Femur (tissue), 1 donor: ENCODE measurements at places on chromosomes 6 and 20.

- DNase-seq: no peak
These were observed 7.8 kb upstream of the APMAP start for GRCh38 chr20:25000268-25000801.

- peak; percentile 60 for DNase-seq
These were observed 79.8 kb downstream of the KIF13A start for GRCh38 chr6:17907406-17908229.

GRCh38 chr20:32474717-32474966 is 110.5 kb downstream of the NOL4L start:
- no peak for DNase-seq

GRCh38 chr6:124158024-124158423 is 354.4 kb downstream of the NKAIN2 start:
- DNase-seq: no peak

DNA sequence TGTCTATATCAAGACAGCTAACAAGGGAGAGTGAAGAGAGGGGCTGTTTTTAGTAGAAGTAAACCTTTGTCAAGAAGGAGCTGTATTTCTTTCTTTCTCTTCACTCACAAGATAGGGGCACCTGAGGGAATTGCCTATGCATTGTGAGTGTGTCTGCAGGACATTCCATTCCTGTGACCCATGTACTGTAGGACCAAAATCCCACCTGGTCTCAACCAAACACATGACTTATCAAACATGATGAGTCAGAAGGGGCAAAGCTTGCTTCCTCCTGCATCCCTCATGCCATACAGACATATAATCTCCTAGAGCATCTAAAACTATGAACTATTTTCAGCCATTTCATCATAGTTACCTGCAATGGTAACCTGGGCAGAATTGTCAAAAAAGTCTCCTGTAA is 21.8 kb downstream of the PKHD1 start:
- DNase-seq: no peak

DNA sequence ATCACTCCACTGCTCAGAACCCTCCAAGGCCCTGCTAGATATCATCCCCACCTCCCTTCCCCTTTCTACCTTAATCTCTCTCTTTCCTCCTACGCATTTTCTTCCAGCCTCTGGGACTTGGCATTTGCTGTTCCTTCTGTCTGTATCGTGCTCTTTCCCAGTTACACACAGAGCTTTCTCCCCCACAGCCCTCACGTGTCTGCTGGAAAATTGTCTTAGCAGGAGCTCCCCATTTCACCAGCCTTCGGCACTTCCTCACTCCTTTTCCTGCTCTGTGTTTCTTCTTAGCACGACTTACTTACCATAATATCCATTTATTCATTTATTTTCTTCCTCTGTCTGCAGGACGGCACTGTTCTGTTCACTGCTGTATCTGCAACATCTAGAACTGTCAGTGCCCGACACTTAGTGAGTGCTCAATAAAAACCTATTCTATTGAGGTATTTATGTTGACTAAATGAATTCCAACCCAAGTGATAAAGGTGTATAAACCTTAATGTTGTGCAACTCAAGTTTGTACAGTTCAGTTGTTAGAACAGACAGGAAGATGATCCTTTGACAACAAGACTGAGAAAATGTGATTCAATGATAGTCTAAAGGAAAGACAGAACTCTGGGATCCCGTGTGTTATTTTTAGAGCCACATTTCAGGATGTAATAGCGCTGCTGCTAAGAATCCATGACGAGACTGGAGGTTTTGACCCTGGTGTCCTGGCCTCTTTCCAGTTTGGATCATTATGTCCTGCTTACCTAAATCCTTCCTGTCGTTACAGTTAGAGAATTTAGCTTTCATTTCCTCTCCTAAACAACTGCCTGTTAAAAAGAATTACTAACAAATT is 170.1 kb upstream of the LAMP5 start:
- DNase-seq: peak; percentile 41

- peak; percentile 92 for DNase-seq
These were observed at the start of gene PTK7 for GRCh38 chr6:43075670-43076463. PTK7 (plus strand) TSS chr6:43076314; CDS start chr6:43076489, 175 bp downstream.

DNA sequence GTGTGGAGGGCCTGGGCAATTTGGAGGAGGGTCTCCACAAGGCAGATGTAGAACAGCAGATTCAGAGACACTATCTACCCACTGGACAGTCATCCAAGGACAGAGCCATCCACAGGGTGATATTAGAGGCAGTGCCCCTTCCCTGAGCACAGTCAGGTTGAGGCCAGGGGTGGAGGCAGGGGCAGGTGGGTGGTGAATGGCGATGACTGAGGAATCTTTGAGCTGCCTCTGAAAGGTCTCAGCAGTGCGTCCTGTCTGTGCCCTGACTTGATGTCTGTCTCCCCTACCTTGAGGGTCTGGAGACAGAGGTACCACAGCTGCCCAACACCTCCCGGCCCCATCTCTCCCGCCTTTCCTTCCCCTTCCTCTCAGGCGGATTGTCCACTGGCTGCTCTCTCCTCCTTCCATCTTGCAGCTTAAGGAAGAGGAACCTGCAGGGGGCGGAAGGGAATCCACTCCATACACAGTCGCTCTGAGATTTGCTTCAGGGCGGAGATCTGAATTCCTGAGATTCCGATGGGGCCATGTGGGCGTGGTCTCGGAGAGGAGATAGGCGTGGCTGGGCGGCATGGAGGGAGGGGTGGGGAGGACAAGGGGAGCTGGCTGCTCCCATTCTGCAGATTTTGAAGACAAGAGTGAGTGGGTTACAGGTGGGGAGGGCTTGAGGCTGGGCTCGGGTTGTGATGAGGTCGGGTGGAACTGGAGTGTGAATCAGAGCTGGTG is 1.7 kb downstream of the MUCL3 start:
- DNase-seq: peak; percentile 53

DNA sequence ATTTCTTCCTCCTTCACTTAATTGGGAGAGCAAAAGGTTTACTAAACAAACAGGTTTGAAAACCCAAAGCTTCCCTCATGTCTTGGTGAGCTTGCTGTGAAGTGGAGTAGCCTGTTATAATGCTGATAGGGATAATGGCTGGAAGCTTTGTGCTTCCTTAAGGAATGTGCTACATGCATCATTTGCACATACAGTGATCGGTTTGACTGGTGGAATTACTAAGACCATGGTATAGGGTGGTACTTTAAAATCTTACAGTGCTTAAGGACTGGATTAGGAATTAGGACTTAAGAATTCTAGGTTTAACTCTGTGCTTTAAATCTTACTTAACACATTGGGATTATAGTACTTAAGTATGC is 75.7 kb downstream of the ARID1B start:
- no peak for DNase-seq

DNA sequence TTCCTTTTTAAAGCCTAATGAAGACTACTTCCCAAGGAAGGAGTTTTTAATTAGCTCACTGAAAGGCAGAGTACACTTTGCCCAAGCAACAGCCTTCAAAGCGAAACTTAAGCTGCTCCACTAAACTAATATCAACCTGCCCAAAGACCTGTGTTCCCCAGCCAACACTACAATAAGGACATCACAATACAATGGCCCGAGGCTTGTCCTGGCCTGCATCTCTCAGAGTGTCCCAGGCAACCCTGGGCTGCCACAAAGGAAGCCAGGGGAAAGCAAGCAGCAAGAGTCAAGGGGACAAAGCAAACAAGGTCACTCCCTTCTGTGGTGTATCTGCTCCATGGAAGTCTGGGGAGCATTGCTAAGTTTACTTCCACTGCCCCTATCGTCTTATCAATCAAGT is 52.3 kb downstream of the PIGU start:
- no peak for DNase-seq

DNA sequence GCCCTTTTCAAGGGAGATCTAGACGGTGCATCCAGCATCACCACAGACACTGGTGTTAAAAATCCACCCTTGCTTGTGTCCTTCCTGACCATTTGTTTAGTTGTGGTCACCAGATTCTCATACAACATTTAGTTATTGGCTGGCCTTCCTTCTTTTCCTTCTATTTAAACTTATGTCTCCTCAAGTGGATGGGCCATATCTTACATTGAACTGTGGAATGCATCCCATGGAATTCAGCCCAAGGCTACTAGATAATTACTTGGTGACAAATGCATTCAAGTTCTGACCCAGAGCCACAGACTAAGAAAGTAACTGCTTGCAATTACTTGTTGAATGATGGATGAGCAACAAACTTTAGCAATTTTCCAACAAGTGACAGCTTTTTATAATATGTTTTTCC is 198.9 kb upstream of the SSTR4 start:
- no peak for DNase-seq

GRCh38 chr6:107870381-107870780 is 46.3 kb upstream of the SCML4 start:
- DNase-seq: no peak

DNA sequence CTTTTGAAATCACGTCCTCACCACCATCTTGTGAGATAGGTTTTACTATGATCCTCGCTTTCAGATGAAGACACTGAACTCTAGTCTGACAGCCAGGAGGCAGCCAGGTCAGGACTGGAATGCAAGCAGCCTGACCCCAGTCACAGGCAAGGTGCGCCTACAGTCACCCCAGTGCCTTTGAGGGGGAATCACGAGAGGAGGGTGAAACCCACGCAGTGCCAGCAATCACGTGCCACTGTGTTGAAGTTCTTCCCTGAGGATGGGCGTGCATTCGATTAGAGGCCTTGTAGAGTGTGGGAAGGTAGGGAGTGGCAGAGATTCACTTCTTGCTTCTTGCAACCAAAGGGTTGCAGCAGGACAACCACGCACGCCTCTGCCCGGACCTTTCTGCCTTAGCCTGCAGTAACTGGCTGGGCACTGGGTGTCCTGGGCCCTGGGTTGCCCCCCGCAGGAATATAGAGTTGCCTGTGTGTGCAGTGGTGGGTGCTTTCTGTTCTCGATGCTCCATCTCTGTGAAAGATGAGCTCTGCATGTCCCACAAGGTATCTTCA is 33.7 kb upstream of the IRF4 start:
- DNase-seq: no peak

GRCh38 chr6:38638941-38639497 is 710 bp downstream of the BTBD9 start:
- peak; percentile 67 for DNase-seq

DNA sequence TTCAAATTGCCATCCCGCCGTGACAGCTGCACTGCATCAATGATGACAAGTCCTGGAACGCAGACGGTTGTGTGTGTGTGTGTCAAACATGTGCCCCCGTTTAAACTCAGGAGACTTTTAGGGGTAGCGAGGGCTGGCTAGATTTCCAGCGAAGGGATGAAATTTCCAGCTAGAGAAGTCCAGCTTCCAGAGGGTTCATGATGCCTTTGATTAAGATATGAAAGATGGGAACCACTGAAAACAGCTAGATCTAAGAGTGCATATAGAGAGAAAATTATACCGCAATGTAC is 644 bp downstream of the KIZ start:
- DNase-seq: no peak

DNA sequence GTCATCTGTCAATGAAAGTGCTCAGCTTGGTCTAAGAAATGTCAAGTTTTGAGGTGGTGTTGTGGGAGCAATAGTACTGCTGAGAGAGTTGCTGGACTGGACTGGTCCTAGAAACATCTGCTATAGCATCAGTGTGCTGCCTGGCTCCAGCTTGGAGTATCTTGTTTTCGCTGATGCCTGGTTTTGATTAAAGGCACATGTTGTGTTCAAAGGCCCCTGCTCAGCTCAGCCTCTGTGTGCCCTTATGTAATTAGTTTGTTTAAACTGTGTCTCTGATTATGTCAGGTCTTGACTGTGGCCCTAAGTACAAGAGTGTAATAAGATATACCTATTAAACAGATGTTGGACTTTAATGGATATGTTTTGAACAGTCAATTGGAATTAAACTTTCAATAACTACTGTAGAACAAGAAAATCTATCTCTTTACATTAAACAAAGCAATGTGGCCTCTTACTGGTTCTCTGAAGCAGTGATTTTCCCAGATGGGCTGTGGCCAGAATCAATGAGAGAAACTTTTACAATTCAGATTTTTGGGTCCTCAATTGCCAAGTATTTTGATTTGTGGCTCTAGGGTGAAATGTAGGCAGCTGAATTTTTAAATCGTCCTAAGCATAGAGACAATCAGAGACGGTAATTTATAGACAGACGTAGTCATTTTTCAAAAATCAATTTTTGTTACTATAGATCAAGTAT is 668.2 kb downstream of the DHX35 start:
- DNase-seq: peak; percentile 34

DNA sequence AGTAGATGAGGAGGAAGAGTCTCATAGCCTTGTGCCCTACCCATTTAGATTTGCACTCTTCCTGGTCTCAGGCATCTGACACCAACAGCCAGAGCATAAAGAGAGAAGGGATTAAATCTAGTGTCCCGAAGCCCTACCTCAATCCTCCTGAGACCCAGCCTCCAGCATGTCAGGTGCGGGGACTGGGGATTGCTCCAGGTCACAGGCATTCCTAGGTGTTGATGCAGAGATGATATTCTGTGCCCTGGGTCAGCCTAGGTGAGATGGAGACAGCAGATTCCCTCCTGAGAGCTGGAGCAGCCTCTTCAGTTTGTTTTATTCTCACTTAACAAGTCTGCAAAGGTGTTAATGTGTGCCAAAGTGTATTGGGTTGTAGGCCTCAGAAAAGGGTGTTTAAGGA is 89.8 kb downstream of the ANKRD6 start:
- DNase-seq: no peak

GRCh38 chr6:153328194-153328593 is 197.1 kb upstream of the RGS17 start:
- DNase-seq: no peak

GRCh38 chr6:135722679-135723078 is 128.8 kb upstream of the PDE7B start:
- no peak for DNase-seq

GRCh38 chr20:12306107-12306506 is 388.4 kb downstream of the BTBD3 start:
- no peak for DNase-seq

GRCh38 chr6:43916924-43917877 is 147.2 kb downstream of the VEGFA start:
- DNase-seq: peak; percentile 65

- no peak for DNase-seq
These were observed 162.7 kb downstream of the NFATC2 start for GRCh38 chr20:51379601-51380341.

DNA sequence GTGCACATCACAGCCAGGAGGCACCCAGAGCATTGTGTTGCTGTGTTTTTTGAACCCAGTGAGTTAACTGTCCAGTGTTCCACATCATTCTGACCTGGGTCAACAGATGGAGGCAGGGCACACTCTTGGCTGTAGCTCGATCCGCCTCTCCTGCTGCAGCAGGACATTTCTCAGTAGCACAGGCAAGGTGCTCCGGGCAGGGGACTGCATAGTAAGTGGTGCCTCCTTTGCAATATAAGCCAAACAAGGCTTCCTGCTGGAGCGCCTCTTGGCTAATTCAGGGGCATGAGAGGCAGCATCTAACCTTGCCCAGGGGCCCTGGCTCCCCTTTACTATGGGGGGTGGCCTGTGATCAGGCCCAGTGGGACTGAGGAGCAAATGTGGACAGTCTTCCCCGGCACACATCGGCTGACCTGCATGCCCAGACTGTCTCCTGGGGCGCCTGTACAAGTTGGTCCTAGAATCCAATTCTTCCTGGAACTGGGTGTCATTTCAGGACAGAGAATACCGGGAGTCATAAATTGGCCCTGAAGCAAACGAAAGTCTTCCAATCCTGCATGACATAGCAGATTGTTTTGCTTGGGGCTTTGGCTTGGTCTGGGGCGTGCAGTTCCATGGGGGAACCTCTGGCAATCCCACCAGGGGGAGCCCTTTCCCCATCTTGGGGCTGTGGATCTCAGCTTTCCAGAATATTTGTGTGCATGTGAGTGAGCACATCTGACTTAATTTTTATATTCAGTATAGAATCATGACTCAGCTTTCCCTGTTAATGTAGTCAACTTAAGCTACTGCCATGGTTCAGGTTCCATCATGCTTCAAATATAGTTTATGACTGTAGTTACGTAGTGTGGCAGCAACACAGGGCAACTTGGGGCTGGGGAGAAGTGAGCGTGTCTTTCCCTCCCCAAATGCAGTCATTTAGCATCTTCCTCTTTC is 56.0 kb upstream of the DDR1 start:
- DNase-seq: peak; percentile 93
